ENCODE measurements at places on chromosomes 7 and 10.

DNA sequence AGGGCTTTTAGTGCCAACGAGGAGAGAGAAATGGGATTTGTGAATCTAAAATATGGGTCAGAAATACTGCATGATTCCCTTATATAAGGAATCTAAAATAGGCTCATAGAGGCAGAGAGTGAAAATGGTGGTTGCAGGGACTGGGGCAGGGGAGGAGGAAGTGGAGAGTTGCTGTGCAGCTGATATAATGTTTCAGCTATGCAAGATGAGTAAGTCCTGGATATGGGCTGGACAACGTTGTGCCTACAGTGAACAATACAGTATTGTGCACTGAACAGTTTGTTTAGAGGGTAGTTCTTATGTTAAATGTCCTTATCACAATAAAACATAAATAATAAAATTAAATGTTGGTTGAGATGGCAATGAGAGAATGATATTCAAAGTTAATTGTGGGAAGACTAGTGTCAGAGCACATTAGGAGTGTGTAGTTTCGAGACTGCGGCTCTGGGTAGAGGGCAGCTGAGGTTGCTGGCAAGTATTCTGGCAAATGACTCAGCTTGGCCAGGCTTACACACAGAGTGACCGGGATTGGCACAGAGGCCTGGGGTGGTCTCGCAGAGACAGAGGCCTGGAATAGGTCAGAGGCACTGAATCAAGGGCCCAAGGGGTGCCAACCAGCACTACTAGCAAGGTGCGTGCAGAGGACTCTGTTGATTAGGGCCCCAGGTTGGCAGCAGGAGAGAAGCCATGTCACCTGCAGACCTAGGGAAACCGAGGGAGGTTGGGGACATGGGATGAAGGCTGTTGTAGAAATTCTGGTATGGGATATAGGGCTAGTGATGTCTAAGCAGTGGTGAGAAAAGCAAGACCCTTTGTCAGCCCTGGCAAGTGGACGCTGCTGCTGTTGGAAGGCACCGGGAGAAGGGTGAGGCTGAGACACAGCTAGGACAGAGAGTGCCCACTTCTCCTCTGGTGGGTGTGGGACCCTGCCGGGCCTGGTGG lies 2.8 kb upstream of the DEPP1 start:
- DNase-seq: no peak

DNA sequence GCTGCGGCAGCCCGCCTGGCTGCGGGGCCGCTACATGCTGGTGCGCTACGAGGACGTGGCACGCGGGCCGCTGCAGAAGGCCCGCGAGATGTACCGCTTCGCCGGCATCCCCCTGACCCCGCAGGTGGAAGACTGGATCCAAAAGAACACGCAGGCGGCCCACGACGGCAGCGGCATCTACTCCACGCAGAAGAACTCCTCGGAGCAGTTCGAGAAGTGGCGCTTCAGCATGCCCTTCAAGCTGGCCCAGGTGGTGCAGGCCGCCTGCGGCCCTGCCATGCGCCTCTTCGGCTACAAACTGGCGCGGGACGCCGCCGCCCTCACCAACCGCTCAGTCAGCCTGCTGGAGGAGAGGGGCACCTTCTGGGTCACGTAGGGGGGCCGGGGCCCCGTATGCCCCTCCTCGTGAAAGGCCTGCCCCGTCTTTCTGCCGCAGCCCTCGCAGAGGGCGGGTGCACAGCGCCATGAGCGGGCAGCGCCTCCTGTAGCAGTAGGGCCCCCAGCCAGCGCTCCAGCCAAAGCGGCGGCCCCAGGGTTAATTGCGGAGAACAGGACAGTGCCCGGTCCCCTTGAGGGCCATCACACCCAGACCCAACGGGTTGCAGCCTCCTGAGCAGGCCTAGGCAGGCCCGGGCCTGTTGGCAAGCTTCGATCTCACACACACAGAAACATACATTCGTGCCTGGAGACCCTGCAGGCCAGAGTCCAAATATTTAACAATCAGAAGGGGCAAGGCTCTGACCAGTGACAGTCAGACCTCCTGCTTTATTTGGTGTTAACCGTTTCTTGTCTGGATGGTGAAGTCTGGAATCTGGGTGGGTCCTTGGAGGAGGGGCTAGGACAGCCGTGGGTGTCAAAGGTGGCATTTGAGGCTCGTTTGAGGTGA lies 44.1 kb downstream of the CHST3 start:
- no peak for DNase-seq

DNA sequence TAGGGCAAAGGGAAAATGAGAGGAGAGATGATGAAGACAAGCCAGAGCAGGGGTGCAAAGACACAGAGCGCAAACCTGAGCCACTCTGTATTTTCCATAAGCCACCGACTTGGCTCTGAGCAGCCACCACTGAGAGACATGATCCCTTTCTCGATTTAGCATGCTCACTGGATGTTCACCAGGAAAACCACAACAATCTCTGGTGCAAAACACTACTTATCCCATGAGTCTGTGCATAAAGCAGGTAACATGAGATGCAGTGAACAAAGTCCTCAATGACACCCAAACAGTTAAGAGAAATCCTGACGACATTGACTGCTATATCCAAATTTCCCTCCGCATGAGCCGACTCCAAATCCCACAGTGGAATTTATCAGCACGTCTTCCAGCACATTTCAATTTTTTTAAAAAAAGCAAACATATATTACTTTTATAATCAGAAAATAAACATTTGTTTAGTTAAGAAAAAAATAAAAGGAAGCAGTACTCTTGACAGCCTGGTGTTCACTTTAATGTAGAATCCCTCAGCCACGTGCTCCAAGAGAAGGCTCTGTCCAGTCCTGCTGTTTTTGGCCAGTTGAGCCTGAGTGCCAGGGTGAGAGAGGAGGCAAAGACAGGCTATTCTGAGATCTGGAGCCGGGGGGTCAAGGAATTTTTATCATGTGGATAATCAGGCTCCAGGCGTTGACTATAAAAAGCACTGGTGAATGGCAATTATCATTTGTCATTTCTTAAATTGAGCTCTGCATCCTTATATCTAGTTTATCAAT lies 238.4 kb downstream of the KCNMA1 start:
- DNase-seq: no peak

DNA sequence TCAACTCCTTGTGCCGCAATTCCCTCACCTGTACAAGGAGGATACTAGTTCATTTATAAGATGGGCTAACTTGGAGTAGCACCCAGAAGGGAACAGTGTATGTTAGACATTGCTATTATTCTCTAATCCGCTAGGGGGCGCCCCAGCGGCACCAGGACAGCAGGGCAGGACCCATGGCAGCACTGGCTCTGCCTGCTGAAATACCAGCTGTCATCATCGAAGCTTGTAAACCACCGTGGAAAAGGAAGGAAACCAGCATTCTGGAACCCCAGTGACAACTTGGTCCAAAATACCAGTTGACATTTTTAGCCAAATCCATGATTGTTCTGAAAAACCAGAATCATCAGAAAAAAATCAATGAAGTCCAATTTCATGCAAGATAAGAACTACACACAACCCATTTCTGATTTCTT lies 134.4 kb downstream of the ITGA8 start:
- no peak for DNase-seq

DNA sequence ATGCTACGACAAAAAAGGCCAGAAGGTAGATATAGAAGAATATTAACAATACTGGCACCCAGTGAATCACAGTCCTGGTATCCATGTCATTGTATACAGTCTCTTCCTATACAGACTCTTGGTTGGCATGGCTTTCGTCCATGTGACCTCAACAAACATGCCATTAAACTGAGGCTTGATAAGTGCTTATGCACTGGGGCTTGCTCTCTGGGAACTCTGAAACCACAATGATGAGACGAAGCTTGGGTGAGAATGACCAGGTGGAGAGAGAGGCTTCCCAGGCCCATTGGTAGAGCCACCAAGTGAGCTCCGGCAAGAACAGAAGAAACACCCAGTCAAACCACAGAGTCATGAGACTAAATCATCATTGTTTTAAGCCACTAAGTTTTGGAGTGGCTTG lies 33.2 kb downstream of the PNPLA8 start:
- no peak for DNase-seq

- DNase-seq: no peak
Measured at GRCh38 chr7:45980181-45980905, 59.3 kb upstream of the IGFBP3 start.

DNA sequence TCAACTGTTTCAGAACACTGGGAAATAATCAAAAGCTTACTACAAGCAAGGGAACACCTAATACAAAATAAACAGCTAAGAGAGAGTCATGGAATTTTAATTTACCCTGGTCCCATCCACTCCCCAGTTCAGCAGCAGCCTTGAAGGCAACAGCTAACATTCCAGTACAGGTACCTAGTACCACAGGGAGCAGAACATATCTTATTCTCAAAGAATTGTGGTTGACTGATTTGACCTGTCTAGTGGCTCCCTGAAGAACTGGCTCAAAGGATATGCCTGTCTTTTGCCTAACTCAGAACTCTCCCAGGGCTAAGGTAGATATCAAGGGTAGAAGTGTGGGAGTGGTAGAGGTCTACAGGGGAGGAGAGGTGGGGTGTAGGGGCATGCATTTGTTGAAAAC lies 32.3 kb downstream of the SMURF1 start:
- no peak for DNase-seq

DNA sequence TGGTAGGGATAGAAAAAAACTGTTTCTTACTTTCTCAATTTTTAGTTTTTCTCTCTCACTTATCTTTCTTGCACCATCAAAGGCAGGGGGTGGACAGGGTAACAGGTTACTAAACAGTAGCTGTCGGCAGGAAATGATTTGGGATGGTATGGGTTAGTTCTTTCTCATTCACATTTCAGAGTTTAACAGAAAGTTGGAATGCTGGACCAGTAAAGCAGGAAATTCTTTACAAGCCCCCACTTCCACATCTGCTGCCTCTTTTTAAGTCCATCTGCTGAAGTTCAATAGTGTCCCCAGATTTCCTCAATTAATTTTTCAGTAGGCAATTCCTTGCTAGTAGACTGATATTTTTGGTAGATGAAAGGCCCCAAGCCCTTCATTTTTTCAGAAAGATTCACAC lies 23.3 kb downstream of the TWIST1 start:
- DNase-seq: no peak

GRCh38 chr7:98192781-98193457 lies 18.3 kb upstream of the BHLHA15 start:
- DNase-seq: no peak

DNA sequence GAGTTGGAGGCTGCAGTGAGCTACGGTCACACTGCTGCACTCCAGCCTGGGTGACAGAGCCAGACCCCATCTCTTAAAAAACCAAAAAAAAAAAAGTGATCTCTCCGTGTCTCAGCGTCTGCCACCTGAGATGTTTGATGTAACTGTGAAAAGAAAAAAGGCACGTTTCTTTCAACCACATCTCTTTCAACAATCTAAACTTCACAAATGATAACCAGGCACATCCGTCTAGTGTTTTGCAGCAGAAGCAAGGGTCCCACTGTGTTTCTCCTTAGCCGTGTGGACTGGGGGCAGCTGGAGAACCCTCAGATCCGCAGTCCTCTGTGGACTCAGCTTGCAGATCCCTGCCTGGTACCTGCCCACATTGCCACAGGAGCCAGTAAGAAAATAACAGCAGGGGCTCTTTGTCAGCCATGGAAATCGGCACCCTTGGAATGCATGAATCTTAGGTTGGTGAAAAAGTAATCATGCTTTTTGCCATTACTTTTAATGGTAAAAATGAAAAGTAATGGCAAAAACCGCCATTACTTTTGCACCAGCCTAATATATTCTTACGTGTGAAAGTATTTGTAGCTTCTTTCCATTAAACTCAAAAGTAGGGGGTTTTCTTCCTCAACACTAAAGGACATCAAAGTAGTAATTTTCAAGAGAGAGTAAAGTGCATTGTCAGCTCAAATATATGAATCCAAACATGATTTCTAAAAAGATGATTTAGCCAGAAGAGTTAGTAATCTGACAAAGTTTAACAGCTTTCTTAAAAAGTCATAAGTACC lies 276.5 kb downstream of the CCDC3 start:
- no peak for DNase-seq

- no peak for DNase-seq
Measured at GRCh38 chr7:74344132-74344496, 54.9 kb downstream of the CLIP2 start.

GRCh38 chr7:20220921-20221547 lies 3.9 kb upstream of the MACC1 start:
- DNase-seq: no peak

DNA sequence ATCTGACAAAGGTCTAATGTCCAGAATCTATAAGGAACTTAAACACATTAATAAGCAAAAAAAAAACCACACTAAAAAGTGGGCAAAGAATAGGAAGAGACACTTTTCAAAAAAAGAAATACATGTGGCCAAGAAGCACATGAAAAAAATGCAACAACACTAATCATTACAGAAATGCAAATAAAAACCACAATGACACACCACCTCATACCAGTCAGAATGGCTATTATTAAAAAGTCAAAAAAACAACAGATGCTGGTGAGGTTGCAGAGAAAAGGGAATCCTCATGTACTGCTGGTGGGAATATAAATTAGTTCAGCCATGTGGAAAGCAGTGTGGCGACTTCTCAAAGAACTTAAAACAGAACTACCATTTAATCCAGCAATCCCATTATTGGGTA lies 119.0 kb downstream of the LMBR1 start:
- no peak for DNase-seq

DNA sequence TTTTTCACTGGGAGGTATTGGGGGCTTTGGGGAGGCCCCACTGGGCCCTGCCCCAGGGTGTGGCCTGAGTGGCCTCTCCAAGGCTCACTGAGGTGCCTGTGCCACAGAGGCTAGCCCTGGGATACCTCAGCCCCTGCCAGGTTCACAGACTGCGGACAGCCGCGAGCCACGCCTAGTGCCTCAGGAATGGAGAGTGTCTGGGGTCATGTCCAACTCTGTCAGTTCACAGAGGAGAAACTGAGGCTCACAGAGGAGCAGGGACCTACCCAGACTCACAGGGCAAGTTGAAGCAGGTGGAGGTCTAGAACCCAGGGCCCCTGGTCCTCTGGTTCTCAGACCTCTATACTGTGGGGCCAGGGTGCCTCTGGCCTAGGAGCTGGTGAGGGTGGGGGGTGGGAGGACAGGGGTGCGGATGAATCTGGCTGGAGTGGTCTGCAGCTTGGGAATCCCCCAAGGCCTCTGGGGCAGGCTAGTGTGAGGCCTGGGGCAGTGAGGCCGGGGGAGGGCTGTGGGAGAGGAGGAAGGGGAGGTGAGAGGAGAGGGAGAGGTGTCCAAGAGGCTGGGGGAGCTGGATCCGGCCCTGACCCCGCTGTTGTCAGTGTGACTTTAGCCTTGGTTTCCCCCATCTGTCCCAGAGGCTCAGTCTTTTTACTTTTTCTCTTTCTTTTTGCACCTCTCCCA lies 20.0 kb downstream of the NEURL1 start:
- no peak for DNase-seq

DNA sequence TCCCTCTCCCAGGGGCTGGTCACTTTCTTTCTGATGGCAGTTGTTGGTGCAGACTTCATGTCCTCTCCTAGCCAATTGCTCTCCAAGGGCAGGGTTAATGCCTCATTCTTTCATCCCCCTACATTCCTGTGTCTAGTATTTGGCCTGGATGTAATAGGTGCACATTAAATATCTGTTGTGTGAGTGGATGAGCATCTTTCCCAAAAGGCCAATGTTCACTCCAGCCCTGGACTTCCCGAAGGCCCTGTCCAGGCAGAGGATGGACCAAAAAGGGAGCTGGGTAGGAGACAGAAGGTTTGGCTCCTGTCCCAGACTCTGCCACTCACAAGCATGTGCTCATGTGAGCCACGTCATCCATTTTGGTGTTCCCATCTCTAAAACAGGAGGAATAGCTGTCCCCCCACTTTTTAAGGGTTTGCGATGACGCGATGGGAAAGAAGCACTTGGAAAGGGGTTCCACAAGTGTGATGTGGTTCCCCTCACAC lies 47.5 kb downstream of the RGS10 start:
- no peak for DNase-seq

All from T follicular helper cell (primary cell).